ENCODE measurements at places on chromosomes 6 and 20.

GRCh38 chr6:87054143-87054833, 40.6 kb downstream of the CGA start:
- DNase-seq: no peak

- no peak for DNase-seq
These were observed 237.0 kb upstream of the SUPT3H start for GRCh38 chr6:45614488-45615285.

DNA sequence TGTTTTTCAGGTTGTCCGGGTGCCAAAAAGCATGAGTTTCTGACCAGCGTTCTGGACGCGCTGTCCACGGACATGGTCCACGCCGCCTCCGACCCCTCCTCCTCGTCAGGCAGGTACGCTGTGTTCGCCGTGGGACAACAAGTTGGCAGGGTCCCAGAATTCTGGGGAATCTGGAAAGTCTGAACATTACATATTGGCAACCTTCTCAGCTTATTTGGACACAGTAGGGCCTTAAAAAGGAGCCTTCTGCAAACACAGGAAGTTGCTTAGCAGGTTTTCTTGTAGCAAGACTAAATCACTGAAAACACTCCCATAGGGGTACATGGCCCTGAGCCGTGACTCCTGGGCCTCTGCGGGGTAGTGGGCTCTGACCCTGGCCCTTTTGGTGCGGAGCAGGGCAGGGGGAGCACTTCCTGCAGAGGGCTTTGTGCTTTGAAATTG, 209.7 kb downstream of the SMOC2 start:
- no peak for DNase-seq

DNA sequence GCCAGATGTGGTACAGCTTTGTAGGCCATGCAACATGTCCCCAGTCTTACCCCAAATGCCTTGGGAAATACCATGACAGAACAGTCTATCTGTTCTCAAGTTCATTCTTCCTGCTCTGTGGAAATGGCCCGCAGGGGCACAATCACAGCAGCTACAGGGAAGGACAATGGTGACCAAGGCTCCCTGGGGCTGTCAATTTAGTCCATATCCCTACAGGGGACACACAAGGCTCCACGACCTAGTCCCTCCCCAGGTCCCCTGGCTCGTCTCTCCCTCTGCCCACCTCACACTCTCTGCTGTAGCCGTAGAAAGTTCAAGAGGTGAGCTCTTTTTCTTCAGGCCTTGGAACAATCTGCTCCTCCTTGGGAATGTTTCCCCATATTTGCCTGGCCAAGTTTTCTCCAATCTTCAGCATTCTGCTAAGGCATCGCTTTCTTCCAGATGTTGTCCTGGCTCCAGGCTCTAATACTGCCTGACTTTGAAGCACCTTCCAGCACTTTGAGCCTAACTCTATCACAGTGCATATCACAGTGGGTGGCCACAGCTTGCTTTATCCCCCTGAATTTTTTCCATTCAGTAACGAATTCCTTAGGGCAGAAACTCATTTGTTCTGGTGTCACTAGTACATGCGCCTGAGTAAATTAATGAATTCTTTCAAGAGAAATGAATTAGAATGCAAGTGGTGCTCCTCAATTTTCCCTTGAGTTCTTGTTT, 92.6 kb downstream of the MAP3K7 start:
- DNase-seq: no peak

GRCh38 chr6:21331235-21331634, 262.3 kb upstream of the SOX4 start:
- no peak for DNase-seq

DNA sequence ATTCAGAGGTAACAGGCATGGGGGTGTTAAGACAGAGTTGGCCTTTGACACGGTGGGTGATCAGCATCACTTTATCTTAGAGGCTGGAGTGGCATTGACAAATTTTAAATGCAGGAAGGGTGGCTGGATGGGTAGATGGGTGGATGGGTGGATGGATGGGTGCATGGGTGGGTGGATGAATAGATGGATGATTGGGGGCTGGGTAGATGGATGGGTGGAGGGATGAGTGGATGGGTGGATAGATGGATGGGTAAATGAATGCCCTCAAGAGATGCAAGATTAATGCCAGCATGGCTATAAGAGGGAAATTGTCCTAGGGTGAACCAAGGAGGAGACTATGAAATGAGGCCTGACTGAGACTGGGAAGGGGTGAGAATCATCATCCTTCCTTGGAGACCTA, 18.4 kb downstream of the ITPR3 start:
- no peak for DNase-seq

DNA sequence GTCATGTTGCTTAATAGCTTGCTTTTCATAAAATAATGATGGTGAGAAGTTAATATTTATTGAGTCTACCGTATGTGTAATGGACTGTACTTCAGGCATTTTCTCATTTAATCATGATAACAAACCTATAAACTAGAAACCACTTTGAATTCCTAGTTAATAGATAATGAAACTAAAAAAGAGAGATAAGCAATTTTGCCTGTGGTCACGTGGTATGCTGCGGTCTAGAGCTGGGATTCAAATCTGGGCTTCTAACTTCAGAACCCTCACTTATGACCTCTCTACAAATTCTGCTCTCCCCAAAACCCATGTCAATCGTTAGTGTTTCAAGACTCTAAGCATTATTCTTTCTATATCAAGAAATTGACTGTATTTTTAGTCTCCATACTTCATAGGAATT, 700.7 kb downstream of the PRKN start:
- DNase-seq: no peak

- DNase-seq: no peak
These were observed 371.4 kb downstream of the HDGFL1 start for GRCh38 chr6:22940581-22941290.

DNA sequence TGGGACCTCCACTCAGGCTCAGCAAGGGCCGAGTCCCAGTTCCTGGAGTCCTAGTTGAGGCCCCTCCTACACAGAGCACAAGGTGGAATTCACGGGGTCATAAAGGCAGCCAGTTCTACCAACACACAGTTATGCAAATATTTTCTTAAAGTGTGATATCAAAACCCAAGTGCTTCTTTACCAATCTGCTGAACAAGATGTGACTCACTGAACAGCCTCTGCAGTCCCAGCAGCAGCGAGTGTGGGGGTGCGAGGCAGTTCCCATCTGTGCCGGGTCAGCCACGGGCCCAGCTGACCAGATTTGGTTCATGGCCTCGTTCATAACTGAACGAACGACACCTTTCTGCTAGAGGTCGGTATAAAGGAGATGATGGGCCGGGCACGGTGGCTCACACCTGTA, 4.5 kb upstream of the TCEA2 start:
- no peak for DNase-seq

GRCh38 chr20:57008217-57008616, 258.2 kb downstream of the BMP7 start:
- DNase-seq: no peak

GRCh38 chr20:53922901-53923314, 147.5 kb downstream of the BCAS1 start:
- DNase-seq: no peak

DNA sequence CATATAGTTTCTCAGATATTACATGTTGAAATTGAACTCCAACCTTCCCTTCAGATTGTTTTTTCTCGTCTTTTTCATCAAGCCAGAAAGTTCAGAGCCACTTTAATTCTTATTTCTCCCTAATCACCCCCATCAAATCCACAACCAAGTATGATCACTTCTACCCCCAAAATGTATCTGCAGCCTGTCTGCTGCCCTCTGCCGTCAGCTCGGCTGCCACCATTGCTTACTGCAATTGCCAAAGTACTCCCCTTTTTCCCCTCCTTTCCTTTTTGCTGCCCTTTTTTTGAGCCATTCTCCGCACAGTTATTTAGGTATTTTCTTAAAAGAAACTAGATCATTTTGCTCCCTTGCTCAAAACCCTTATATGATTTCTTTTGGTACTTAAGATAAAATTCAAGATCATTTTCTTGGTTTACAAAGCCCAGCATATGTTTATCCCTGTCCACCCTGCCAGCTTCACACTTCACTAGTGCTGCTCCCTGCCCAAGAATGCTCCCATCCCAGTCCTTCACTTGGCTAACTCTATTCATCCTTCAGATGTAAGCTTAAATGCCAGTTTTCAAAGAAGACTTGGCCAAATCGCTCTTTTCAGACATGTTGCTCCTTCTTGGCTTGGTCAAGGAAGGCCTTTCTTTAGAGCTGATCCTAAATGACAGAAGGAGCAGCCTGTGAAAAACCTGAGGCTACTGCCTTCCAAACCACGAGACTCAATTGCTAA, 63.7 kb downstream of the SH3BGRL2 start:
- DNase-seq: no peak

DNA sequence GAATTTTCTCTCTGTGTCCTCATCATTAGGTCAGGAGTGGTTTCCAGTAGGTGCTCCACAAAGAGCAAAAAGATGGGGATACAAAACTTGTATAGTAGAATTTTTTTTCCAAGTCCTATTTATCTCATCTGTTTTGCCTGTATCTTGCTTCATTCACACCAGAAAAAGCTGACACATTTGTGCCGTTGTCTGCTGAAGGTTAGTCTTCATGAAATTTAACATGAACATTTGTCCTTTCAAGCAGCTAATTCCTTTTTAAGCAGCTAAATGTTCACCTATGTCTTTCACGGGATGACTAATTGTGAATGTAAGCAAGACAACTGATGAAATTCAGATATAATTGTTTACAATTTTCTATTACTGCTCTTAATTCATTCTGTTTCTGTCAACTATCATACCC, 83.8 kb downstream of the ATXN1 start:
- no peak for DNase-seq

DNA sequence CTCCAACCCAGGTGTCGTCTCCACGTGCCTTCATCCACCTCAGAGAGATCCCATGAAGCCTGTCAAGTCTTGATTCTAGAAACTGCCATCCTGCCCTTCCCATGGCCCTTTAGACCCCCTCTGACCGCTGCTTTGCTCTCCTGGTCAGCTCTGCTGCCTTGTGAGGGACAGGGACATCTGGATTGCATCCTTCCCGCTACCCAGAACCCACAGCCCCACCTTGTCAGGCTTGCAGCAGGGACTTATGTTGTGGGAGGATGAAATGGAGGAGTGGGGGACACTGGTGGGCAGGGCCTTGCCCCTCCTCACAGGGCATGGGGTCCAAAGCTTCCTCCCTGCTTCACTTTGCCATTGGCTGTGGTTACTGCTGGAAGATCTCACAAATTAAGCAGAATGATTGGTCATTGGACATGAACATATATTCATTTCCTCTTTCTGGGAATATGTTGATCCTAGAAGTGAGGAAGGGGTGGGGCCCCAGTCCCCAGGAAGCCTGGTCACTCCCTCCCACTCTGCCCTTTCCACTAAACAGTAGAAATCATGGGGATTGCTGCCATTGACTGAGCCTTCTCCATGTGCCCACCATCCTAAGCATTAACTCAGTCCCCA, 4.5 kb downstream of the GLP1R start:
- DNase-seq: no peak

- DNase-seq: no peak
These were observed 45.5 kb upstream of the CD83 start for GRCh38 chr6:14072084-14072483.

DNA sequence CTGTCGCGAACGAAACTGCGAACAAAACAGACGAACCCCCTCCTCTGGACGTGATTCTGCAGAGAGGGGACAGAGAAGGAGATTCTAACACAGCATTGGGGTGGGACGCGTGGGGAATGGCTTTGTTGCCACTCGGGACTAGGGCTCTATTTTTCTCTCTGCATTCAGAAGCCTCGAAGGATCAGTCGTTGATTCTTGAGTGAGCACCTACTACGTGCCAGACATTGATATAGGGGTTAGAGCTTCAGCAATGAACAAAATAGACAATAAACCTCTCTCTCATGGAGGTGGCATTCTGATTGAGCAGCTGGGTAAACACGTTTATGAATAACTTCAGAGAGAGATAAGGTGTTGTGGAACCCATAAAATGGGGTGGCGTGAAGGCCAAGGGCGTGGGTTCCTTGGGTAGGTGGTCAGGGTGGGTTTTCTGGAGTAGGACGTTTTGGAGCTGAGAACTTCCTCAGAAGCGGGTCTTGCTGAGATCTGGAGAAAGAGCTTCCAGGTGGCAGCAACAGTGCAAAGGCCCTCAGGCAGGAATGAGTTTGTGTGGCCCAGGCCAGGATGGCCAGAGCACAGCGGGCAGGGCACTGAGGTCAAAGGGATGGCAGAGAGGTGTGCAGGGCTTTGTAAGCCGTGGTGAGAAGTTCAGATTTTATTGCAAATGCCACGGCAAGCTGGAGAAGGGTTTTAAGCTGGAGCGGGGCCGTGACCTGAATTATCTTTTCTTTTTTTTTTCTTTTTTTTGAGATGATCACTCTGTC, 884 bp downstream of the SLC2A10 start:
- no peak for DNase-seq

- no peak for DNase-seq
These were observed 8.9 kb downstream of the CCM2L start for GRCh38 chr20:32019156-32019510.

- no peak for DNase-seq
These were observed 34.3 kb downstream of the ADGRF1 start for GRCh38 chr6:47007657-47008396.

GRCh38 chr20:53962388-53962787, 108.0 kb downstream of the BCAS1 start:
- DNase-seq: no peak

DNA sequence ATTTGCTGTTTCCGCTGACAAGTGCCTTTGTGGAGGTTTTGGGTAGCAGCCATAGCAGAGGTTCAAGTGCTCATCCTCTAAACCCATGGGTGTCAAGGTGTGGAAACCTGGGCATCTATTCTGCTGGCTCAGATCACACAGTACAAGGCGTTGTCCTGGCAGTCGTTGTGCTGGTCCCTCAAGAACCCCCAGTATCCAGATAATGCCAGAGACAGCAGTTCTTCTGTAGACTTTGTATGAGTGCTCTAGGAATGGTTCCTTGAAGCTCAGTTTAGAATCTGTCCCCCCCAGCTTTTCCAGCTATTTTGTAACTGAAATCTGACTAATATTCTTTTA, 655.7 kb upstream of the MAP3K7 start:
- no peak for DNase-seq

DNA sequence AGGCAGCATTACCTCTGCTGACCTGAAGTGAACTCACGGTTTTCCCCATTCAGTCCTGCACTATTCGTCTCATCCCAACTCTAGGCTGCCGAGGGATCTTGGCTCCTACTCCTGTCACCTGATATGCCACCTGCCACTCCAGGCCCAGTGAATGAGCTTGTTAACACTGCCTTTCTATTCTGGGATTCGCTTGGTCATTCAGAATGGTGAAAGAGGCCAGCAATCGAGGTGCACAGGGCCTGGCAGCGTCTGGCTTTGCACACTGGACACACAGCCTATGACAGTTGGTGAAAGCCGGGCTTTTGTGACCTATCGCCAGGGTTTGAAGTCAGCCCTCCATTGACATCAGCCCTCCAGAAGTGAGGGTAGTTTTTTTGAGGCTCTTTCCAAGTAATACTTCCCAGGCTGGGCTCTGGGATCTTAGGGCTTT, 59.3 kb upstream of the MYL9 start:
- no peak for DNase-seq

DNA sequence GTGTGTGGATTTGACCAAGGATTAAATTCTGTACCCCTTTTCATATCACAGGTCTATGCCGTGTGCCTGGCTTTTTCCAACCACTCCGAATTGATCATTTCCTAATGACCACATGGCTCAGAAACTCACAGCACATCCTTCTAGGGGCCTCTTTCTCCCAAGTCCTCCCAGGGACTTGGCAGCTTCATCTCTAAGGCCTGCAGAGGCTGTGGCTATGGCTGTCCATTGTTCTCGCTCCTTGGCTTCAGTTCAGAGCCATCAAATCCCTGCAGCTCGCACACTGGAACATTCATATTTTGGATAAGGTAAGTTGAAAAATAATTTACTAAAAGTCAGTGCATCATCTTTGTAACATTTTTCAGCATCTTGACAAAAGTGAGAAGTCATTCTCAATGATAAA, 497.2 kb upstream of the CDH4 start:
- DNase-seq: no peak

- no peak for DNase-seq
These were observed 58.4 kb downstream of the NOX3 start for GRCh38 chr6:155397172-155397705.
